ENCODE measurements at places on chromosomes 11 and 22. TPM values are rescaled to one million over a fixed set of nuclear protein-coding genes. Genes with fewer than 3 reads are reported as not detected.

GRCh38 chr22:23067691-23068090 is 2.6 kb upstream of the GNAZ start:
- DNase-seq: peak; percentile 33

GRCh38 chr22:23673050-23673620 is 17.7 kb upstream of the RGL4 start:
- DNase-seq: no peak

DNA sequence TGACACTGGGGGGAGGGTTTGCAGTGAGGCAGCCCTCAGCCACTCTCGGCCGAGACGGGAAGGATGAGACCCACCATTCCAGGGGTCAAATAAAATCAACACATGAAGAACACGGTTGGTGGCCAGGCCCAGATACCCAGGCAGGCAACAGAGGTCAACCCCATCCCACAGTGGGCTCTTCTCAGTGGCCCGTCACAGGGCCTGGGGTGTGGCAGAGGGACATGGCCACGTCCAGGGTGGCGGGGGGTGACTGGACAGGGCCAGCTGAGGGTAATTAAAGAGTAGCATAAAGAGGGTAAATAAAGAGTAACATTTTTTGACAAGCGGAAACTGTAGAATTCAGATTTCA is 188.4 kb downstream of the ARHGAP42 start:
- no peak for DNase-seq

The PATE2 gene
- 1.1 TPM for total RNA-seq

DNA sequence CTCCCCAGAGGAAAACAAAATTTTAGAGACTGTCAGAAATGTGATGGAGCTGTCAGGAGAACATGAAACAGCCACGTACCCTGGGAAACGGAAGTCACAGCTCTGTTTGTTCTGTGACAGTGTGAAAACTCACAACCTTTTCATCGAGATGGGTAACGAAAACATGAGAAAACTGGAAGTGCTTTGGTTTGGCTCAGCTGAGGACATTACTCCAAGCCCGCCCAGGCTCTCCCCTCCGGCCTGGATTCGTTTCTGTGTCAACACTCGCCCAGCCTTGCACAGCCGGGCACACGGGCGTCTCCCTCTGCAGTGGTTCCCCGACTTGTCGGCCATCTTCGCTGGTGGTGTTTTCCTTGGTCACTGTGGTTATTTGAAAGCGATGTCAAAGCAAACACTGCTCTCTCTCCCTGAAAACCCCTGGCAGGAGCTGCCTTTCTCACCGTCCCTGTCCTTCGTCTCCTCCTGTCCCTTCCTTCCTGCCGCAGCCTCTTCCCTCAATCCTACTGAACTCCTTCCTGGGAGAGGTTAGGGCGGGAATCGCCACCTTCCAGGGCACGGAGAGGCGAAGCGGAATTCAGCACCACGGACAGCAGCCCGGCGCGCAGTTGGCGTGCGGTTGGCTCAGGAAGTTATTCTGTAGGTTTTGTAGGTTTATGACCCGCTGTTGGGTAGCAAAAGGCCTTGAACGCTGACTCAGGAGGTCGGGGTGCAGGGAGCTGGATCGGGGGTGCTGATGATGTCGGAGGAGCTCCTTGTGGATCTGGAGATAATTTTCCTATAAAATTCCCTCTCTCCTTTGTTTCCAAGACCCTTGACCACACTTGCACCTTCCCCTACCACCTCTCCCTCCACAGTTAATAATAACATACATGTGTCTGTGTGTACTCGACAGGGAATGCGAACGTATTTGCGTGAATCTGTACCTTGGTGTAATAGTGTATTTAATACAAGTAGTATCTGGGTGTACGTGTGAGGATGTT is 13.1 kb upstream of the RPS19BP1 start:
- no peak for DNase-seq

- no peak for DNase-seq
Observed at GRCh38 chr22:46442217-46442853, 95.1 kb downstream of the CELSR1 start.

GRCh38 chr11:58900479-58901420 is 38.5 kb upstream of the GLYATL1 start:
- DNase-seq: peak; percentile 30

- no peak for DNase-seq
Observed at GRCh38 chr22:23632178-23632577, at the start of gene DRICH1. TSS of gene DRICH1 (minus strand) at chr22:23632321. CDS start at chr22:23632023, 298 bp downstream.

DNA sequence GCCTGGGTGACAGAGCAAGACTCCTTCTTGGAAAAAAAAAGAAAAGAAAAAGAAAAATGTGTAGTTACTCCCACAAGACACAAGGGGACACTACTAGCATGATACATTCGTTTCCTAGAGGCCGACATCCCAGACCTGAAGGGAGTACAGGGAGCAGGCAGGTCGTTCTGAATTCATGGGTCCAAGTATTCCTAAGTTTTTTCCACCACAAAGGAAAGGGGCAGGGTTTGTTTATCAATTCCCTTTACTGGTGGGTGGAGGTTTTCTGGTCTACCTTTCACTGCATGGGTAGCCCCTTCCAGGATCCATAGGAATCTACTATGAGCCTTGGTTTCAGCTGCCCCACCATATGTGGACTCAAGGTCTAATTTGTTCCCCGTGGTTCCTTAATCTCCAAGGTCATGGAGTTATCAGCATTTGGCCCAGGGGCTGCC is 11.8 kb downstream of the TIGD3 start:
- DNase-seq: peak; percentile 80

- no peak for DNase-seq
Observed at GRCh38 chr11:36306888-36307287, 10.8 kb downstream of the PRR5L start.

The SHANK2 gene
- not detected for total RNA-seq

- no peak for DNase-seq
Observed at GRCh38 chr11:120068114-120068573, 69.8 kb downstream of the TRIM29 start.

The MS4A2 gene
- total RNA-seq: not detected

- DNase-seq: no peak
Observed at GRCh38 chr22:19568337-19569275, 44.4 kb upstream of the CLDN5 start.

DNA sequence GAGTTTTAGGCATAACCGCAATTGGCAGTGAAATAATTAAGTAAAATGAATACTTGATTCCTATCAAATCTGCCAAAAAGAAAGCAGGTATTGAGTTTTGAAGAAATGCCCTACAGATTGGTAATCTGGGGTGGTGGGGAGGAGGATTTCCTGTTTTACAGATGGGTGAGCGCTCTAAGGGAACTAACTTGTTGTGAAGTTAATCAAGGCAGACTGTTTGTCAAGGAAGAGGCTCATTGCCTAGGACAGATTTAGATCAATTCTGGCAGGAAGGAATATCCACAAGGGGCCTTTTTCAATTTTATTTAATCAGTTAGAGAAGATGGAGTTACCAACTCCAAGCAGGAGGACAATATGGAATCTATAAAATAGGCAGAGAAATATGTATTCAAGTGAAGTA is 271.5 kb upstream of the CCDC90B start:
- DNase-seq: no peak

The NECTIN1 gene
- 11.5 TPM for total RNA-seq

The FEN1 gene
- 123 TPM for total RNA-seq

The PATE4 gene
- total RNA-seq: not detected

DNA sequence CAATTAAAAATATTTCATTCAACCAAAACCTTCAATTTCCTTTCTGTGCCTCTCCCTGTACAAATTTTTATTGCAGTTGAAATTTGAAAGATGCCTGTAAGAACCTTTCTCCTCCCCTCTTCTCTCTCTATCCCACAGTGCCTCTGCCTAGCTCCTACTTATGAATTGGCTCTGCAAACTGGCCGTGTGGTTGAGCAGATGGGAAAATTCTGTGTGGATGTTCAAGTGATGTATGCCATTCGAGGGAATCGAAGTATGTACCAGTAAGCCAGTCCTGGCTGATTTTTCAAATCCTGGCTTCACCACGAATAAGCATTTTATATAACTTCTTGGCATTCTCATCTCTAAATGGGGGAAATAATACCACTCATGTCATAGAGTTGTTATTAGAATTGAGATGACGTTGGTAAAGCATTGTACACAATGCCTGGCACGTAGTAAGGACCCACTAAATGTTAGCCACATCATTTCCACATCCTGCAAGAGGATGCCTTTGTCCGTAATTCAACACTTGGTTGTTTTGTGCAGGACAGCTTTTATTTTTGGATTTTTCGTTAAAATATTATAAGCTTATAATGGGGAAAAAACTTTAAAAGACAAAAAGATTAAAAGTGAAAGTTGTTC is 6.0 kb downstream of the DDX25 start:
- DNase-seq: no peak

GRCh38 chr11:74957937-74958629 is 9.0 kb downstream of the SPCS2 start:
- no peak for DNase-seq

- no peak for DNase-seq
Observed at GRCh38 chr11:12762696-12763324, 88.6 kb downstream of the TEAD1 start.

- no peak for DNase-seq
Observed at GRCh38 chr22:20814221-20814808, 40.4 kb downstream of the SERPIND1 start.

- no peak for DNase-seq
Observed at GRCh38 chr11:12448131-12448939, 71.0 kb downstream of the PARVA start.

- no peak for DNase-seq
Observed at GRCh38 chr11:31824879-31825837, 14.0 kb upstream of the PAX6 start.

- DNase-seq: no peak
Observed at GRCh38 chr22:39361496-39361895, 11.7 kb downstream of the SYNGR1 start.

- DNase-seq: no peak
Observed at GRCh38 chr11:83285151-83285770, 906 bp downstream of the CCDC90B start.

The E2F8 gene
- total RNA-seq: 75.2 TPM

GRCh38 chr11:112294688-112295340 is 34.2 kb upstream of the PLET1 start:
- no peak for DNase-seq

The MUC15 gene
- not detected for total RNA-seq

The ALDH3B1 gene
- 0.65 TPM for total RNA-seq

DNA sequence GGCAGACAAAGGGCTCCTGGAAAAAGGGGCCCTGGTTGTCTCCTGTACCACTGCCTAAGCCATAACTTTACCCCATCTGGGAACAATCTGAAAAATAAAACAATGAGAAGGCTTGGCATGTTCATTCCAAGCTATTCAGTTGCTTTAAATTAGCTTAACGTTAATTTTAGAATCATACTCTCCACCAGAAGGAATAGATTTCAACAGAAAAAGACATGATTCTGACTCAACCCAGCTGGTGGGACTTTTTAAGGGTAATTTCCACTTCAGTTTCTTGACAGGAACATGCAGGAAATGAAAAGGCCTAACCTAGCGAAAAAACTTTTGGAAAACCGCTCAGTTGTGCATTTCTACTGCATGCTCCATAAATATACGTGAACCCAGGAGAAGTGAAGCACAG is 7.9 kb downstream of the SF3A1 start:
- DNase-seq: no peak

- DNase-seq: no peak
Observed at GRCh38 chr11:10274726-10275125, 19.3 kb downstream of the SBF2 start.

DNA sequence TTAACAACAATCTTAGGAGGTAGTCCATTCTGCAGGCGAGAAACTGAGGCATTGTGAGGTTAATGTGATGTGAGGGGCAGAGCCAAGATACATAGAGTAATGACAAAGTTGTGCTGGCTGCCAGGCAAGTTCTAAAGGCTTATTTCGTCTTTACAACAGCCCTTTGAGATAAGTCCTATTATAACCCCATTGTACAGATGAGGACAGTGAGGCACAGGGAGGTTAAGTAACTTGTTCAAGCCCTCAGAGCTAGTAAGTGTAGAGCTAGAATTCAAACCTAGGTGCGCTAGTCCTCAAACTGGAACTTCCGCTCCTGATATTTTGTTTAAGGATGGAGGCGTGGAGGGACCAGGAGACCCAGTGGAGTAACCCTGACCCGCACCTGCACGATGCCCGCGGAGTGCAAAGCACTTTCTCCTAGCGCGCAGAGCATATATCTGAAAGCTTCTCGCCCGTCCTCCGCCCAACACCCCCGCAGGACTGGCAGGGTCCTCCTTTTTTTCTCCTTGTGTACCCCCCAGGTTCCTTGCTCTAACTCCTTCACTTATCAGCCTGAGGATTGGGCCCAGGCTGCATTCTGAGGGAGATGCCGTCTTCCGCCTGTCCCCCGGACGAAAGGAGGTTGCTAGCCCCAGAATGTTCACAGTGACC is 4.9 kb upstream of the FLI1 start:
- no peak for DNase-seq

The POLR2L gene
- 88.3 TPM for total RNA-seq

- no peak for DNase-seq
Observed at GRCh38 chr22:23119494-23120414, 22.0 kb downstream of the RSPH14 start.

The CDKN1C gene
- total RNA-seq: 0.55 TPM

DNA sequence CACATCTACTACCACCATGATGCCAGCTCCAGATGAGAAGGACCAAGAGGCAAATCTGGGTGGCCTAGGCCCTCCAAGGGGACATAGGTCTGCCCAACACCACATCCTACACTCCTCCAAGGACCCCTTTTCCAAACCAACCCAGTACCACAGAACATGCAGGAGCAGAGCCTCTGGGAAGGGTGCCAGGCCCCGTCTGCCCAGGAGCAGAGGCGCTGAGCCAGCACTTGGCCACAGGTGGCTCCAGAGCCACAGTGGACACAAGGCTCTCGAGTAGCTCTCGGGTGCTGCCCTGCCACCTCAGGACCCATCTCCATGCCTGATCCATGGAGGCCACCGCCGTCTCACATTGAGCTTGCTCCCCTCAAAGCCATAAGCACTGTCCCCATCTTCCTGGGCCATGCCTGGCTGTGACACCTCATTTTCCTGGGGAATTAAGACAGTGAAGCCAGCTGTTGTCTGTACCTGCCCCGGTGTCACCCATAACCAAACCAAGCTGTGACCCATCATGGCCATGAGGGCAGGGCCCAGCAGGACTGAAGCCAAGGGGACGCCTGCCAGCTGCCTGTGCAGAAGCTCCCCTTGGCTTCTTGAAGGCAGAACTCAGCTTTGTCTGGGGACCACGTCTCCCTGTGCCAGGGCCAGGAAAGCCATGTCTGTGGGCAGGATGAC is 7.4 kb downstream of the MOB2 start:
- no peak for DNase-seq

GRCh38 chr22:26674211-26675190 is 17.1 kb downstream of the MIAT start:
- peak; percentile 79 for DNase-seq

The C11orf16 gene
- total RNA-seq: not detected
